Cardiac muscle cell (in vitro differentiated cells and primary cell): ENCODE measurements at places on chromosomes 5 and 9. TPM values are rescaled to one million over a fixed set of nuclear protein-coding genes. Genes with fewer than 3 reads are reported as not detected.

DNA sequence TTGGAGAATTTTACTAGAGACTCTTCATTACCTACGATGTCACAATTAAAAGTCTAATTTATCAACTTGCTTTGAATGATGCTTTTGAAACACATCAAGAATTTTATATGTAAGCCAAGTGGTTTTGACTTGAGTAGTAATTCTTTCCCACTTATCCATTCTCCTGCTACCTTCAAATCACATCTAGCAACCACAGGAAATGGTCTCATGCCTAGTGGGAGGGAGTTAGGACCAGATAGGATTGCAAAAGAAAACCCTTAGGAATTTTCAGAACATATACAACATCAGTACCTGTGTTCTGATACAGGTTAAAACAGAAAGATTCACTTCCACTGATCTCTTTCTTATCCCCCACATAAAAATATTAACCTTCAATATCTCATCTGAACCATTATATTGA is 260.4 kb downstream of the CWC27 start:
- DNase-seq, result no peak
- no peak overlapping the region for H3K27ac ChIP-seq
- peaks cover 7% of the 10 kb centered on the region for H3K4me1 ChIP-seq
- H3K27me3 ChIP-seq, result no peaks in the 10 kb centered on the region
- H3K36me3 ChIP-seq, result no peaks in the 10 kb centered on the region

DNA sequence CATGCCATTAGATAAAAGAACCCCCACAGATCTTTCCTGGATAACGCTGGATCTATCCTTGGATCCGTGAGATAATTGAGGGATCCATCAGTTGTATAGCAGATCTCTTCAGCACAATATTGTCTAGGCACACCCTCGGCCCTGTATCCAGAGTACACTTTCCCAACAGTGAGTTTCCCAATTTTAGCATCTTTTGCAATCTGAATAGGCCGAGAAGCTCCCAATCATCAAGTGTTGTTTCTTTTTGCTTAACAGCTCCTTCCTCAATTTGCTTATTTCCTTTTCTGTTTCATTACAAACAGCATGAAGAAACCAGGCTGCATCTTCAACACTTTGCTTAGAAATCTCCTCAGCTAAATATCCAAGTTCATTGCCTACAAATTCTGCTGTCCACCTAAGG is 4.4 kb upstream of the SPTLC1 start:
- no peak for DNase-seq
- no peaks in the 10 kb centered on the region for H3K27me3 ChIP-seq
- no peaks in the 10 kb centered on the region for H3K36me3 ChIP-seq
- no peak overlapping the region for H3K27ac ChIP-seq

DNA sequence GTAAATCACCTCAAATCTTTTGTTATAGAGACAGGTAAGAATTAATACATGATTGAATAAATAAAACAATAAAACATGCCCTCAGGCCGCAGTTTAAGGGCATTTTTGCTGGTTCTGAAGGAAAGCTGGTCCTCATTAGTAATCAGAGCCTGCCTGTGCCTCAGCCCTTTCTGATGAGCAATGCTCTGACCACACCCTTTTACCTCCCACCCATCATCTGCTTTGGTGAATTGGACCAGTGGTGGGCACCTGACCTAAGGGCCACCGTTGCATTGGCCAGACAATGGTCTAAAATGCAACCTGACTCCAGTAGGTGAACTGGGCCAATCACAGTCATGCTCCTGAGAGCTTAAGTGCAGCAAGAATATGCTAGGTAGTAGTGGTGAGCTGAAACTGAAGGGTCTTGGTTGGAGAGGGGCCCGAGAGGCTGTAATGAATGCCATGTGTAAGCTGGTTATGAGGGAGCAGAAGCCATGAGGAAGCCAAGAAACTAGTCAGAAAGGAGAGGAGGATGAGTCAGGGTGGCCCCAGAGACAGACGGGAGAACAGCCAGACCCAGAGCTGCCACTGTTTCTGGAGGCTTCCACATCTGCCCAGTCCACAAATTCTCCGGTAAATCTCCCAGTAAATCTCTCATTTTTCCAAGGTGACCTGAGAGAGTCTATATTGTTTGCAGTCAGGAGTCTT is 45.5 kb upstream of the ZSWIM6 start:
- H3K4me3 ChIP-seq, result no peak overlapping the region
- H3K27ac ChIP-seq, result no peak overlapping the region
- H3K27me3 ChIP-seq, result no peaks in the 10 kb centered on the region
- H3K4me1 ChIP-seq, result no peaks in the 10 kb centered on the region

DNA sequence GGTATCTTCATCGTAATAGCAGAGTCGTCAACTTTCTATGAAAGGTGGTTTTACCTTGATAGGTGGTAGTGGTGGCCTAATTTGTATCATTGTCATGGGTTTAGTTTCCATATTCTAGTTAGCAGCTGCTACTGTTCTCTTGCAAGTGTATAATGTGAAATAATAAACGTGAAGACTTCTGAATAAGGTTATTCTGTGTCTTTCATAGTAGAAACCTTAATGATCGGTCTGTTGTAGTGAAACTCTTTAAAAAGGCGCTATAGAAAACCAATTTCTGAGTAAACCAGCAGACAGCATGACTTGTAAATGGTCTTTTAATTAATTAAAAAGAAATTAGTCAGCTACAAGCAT is 1.6 kb downstream of the SET start:
- DNase-seq, result no peak
- peak overlapping the region; percentile 89 for H3K4me3 ChIP-seq
- peaks cover 32% of the 10 kb centered on the region for H3K36me3 ChIP-seq
- no peaks in the 10 kb centered on the region for H3K27me3 ChIP-seq
- H3K4me1 ChIP-seq, result peaks cover 14% of the 10 kb centered on the region

DNA sequence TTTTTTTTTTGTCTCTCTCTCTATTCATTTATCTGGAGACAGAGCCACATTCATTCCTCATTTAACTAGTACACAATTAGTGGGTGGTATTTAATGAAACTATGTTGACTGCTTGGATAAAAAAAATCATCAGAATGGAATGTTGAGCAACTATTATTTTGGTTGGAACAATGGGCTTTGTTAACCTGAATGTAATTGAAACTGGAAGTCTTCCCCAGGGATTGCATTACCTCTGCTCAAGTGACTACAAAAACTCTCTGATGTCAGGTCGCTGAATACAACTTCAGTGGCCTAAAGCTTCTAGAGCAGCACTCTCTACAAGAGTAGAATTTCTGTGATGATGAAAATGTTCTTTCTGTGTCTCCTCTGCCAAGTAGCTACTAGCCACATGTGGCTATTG is 295.8 kb downstream of the DEPDC1B start:
- H3K27ac ChIP-seq, result no peak overlapping the region
- no peak overlapping the region for H3K4me3 ChIP-seq
- DNase-seq, result no peak
- H3K27me3 ChIP-seq, result no peaks in the 10 kb centered on the region
- H3K4me1 ChIP-seq, result no peaks in the 10 kb centered on the region

- peak overlapping the region; percentile 48 for H3K4me3 ChIP-seq
- H3K36me3 ChIP-seq, result peaks cover 9% of the 10 kb centered on the region
- H3K27ac ChIP-seq, result peak overlapping the region; percentile 96
- H3K4me1 ChIP-seq, result peaks cover 10% of the 10 kb centered on the region
Measured at GRCh38 chr9:128818839-128819715, 777 bp downstream of the ENDOG start.

- no peak overlapping the region for H3K27ac ChIP-seq
- no peaks in the 10 kb centered on the region for H3K36me3 ChIP-seq
- H3K27me3 ChIP-seq, result no peaks in the 10 kb centered on the region
- H3K4me3 ChIP-seq, result no peak overlapping the region
Measured at GRCh38 chr9:110189559-110190320, 18.2 kb downstream of the C9orf152 start.

GRCh38 chr5:142145106-142145900 is 36.7 kb downstream of the NDFIP1 start:
- peaks cover 41% of the 10 kb centered on the region for H3K36me3 ChIP-seq
- H3K27ac ChIP-seq, result no peak overlapping the region
- no peak overlapping the region for H3K4me3 ChIP-seq
- H3K27me3 ChIP-seq, result no peaks in the 10 kb centered on the region
- H3K4me1 ChIP-seq, result no peaks in the 10 kb centered on the region

SOX30 gene
- polyA plus RNA-seq, result not detected in 2 replicates

GRCh38 chr9:109447329-109448076 is 50.6 kb downstream of the PTPN3 start:
- H3K27me3 ChIP-seq, result no peaks in the 10 kb centered on the region
- no peak overlapping the region for H3K27ac ChIP-seq
- H3K36me3 ChIP-seq, result no peaks in the 10 kb centered on the region
- peaks cover 7% of the 10 kb centered on the region for H3K4me1 ChIP-seq
- no peak for DNase-seq

CBY3 gene
- polyA plus RNA-seq, result 0.18 and 2.6 TPM in 2 replicates
